GM10248 (cell line): ENCODE measurements at places on chromosomes 6 and 20.

DNA sequence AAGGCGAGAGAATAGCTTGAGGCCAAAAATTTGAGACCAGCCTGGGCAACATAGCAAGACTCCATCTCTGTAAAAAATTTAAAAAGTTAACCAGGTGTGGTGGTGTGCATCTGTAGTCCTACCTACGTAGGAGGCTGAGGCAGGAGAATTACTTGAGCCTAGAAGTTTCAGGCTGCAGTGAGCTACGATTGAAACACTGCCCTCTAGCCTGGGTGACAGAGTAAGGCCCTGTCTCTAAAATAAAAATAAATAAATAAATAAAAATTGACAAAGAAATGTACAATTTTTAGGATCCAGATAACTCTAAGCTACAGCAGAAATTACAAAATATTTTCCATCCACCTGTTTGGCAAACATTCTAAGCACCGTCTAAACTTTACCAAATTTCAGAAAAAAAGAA, 941.0 kb upstream of the ADGRB3 start:
- DNase-seq: no peak

GRCh38 chr20:17749978-17750721, 50.4 kb downstream of the BANF2 start:
- no peak for DNase-seq

- DNase-seq: no peak
Measured at GRCh38 chr20:49346682-49347081, 68.8 kb upstream of the ZNFX1 start.

GRCh38 chr6:161115468-161115867, 123.9 kb downstream of the MAP3K4 start:
- DNase-seq: no peak

DNA sequence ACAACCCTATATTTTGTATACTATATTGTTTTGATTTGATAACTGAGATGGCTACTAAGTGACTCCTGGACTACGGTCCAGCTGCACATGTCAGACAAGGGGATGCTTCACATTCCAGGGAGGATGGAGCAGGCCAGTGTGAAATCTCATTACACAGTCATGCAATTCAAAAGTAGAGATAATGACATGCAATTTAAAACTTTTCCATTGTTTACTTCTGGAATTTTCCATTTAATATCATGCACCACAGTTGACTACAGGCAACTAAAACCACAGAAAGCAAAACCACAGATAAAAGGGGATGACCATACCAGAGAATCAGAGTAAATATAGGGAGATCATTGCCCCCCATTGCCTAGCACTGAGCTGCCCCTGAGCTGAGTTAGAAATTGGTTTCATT, 366.4 kb downstream of the BTBD9 start:
- DNase-seq: no peak

DNA sequence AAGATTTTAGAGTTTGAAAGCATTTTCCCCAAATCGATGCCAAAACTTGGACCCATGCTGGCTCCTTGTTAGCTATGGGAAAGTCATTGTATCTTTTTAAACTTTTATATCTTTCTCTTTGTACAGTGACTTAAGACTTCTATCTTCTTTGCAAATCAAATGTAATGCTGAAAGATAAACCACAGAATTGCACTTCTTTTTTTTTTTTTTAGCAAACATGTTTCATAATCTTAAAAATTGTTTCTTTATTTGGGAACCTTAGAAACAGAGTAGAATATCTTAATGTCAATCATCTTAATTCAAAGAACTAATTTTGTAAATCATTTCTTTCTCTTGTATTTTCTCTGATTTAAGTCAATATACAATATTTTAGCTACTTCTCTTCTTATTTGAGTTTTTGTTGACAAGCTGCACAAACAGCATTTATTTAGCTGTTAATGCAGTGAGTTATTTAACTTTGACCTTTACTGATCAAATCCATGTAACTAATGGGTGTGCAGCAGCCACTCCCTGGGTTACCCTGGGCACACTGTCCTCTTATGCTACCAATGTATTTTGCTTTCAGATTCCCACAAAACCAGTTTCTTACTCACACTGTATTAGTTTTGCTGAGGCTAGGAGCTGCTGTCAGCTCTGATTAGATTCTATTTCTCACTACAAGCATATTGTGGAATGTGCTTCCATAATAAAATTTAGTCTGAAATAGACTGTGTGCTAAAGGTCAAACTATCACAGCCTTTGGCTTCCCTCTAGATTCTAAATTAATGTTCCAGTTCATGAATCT, 279.6 kb downstream of the ADGB start:
- DNase-seq: no peak

GRCh38 chr6:33418690-33419291, 884 bp upstream of the CUTA start:
- no peak for DNase-seq

DNA sequence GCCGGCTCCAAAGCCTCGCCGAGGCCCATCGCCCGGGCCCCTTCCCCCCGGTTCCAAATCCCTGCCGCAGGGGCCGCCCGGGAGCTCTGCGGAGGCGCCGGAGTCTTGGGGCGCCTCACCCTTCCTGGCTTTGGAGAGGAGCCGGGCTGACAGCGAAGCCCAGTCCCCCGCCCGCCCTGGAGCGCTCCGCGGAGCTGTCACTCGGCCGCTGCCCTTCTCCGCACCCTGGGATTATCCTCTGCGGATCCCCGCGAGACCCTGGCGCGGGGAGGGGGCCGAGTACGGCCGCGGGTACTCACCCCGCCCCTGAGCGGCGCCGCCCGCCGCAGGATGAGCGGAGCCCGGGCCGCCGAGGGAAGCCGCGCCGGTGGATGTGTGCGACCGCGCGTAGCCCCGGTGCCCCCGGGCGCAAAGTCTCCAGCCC, 343 bp downstream of the SNAP91 start:
- peak; percentile 18 for DNase-seq

GRCh38 chr6:15905488-15906419, 223.1 kb upstream of the MYLIP start:
- peak; percentile 40 for DNase-seq
